ENCODE measurements at places on chromosomes 2 and 18. TPM values are rescaled to one million over a fixed set of nuclear protein-coding genes. Genes with fewer than 3 reads are reported as not detected.

Gene GPR39
- not detected for polyA plus RNA-seq

DNA sequence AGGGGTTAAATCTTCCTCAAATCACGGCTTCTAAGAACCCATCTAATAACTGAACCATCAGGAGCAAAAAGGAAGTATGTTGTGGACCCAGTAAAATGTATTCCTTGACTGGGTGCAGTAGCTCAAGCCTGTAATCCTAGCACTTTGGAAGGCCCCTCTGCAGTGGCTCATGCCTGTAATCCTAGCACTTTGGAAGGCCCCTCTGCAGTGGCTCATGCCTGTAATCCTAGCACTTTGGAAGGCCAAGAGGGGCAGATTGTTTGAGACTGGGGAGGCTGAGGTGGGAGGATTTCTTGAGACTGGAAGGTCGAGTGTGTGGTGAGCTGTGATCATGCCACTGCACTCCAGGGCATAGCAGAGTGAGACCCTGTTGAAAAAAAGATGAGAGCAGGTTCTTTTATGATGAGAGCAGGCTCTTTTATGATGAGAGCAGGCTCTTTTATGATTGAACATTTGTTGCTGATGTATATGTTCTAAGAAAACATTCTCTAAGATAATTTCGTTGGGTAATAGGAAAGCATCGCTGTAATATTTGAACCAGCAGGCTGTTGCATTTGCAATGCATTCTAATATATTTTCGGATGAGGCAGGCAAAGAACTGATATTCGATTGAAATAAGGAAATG, 3.5 kb upstream of the PARD6G start:
- DNase-seq, result no peak

Gene G6PC2
- not detected for polyA plus RNA-seq

- no peak for DNase-seq
These were observed 61.6 kb downstream of the SOWAHC start for GRCh38 chr2:109675666-109676345.

DNA sequence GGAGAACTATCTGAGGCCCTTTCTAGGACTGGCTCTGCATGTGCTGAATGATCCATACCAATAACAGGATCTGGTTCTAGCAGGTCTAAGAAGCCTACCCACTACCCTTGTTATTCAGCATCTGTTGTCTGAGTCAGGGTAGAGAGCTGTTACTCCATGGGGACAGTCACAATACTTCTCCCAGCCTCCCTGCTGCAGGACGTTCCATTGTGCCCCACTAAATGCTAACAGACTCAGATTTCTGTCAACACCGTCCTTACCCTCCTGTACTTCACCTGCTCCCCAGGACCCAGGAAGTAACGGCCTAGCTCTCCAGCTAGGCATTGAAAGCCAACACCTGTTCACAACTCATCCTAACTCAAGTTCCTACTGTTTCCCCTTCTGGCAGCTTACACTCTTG, 719.7 kb upstream of the ID2 start:
- no peak for DNase-seq

Gene ACTR3
- 486 TPM for polyA plus RNA-seq

DNA sequence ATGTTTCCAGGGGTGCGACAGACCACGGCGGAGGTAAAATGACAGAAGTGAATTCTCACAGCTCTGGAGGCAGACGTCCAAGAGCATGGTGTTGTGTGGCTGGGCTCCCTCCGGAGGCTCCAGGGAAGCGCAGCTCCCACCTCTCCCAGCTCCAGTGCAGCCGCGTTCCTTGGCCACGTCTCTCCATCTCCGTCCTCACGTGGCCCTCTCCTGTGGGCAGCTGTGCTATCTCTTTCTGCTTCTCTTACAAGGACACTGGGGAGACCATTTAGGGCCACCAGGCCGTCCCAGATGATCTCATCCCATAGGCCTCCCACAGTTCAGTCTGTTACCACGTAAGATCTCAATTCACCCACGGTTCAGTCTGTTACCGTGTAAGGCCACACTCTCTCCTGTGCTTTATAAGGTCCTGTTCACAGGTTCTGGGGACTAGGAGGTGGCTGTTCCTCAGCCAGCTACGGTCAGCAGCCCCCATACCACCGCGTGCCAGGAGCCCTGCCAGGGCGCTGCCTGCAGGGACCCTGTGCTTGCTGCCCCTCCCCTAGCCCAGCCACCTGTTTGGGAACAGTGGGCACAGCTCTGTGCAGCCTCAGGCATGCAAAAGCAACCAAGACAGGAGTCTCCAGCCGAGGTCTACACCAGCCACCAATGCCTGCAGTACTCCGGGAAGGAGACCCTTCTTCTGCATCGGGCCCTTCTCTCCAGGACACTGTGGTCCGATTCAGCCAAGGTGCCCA, 2.9 kb upstream of the MAB21L4 start:
- no peak for DNase-seq

DNA sequence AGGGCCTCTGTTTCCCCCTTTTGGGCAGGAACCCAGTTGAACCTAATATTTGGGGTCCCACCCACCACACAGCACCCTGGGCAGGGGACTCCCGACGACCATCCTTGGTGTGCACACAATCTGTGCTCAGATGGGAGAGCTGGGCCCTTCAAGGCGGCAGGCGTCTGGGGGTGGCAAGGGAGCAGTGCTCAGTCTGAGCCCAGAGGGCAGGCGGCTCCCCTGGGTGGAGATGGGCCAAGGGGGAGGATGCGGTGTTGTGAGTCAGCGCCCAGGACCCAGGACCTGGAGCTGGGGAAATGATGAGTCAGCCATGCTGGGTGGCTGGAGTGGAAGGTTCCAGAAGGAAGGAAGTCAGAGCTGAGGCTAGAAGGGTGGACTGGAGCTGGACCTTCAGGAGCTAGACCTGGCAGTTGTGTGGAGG, 3.8 kb downstream of the PROM2 start:
- no peak for DNase-seq

DNA sequence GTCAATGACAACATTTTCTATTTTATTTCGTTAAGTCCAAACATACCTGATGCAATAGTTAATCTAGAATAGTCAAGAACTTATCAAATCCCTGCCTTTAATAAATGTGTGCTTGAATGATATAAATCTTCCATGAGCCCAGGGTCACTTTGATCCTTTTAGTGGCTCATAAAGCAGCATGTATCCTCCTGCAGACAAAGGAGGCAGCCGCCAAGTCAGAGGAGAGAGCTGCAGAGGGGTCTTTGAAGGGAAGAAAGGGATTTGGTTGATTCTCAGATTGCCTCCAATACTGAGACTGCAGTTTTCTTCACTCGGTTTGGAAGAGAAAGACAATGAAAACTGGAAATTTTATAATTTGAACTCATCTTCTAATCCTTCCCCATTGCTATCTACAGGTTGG, 378.4 kb upstream of the PIK3C3 start:
- DNase-seq, result no peak

DNA sequence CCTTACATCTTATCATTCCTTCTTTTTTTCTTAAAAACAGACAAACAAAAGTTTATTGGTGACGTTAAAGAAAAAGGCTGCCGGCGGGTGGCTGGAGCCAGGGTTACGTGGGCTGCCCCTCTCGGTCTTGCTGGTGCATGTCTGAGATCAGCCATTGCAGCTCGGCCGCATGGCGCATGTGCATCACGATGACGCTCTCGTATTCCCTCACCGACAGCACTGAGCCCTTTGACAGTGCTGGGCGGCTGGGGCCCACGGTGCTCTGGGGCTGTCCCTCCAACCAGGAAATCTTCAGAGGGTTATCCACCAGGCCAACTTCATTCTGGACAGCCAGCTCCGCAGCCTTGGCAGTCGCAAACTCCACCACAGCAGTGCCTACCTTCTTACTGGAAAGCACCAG, 1081.8 kb upstream of the TMEFF2 start:
- DNase-seq, result no peak

Gene EPAS1
- polyA plus RNA-seq, result 0.18 TPM

DNA sequence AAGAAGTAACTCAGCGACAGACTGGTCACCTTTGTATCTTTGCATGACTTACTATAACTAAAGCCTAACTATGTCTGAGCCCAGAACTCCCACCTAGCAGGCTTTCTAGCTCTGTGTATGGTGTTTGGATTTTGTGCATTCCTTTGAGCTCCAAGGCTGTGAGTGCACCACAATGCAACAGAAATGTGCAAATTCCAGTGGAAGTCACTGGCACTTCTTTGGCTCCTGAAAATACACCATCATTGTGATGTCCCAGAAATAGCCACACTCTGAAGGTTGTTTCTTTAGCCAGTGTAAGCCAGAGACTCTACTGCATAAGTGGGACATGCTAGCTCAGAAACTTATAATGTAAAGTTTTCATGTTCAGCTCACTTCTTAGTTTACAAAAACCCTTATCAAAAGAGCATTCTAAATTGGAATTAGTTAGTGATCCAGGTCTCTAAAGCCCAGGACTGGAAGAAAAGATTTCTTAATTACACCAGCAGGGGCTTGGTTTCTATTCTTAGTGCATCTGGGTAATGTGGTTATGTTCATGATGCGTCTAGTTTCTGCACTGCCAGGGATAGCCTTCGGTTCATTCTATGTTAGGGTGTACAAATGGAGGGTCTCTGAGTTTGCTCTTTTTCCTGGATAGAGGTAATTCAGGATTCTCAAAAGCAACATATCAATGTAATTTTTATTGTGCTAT, 1239.5 kb upstream of the ZEB2 start:
- no peak for DNase-seq

DNA sequence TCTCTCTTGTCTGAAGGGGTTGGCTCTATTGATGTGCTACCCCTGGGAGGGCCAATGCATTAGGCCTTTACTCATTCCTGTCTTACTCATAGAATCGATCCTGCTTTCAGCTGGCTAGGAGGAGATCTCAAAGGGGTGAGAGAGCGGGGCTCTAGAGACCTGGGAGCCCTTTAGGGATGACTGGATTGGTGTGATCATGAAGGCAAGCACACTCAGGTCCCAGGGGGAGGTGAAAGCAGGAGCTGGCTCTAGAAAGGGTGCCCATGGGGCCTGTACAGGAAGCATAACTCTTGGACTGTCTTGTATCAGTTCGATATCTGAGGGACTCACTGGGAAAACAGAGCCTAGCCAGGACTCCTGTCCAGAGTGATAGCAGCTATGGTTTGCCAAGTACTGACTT, 47.8 kb downstream of the INPP4A start:
- DNase-seq, result no peak

DNA sequence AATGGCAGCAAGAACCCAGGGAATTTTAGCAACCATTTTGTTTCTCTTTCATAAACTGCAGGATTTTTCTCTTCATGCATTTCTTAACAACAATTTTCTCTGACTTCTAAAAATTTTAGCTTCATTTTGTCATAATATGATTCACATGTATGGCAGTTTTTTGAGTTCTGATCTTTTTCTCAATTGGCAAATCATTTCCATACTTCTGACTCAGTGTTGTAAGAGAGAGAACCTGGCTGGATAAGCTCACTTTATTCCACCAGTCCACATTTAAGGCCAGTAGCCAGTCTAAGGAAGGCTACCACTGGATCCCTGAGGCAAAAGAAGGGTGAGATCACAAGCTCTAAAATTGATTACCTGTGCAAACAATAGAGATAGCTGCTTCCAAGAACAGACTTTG, 42.8 kb upstream of the COL3A1 start:
- DNase-seq, result no peak

- DNase-seq, result no peak
These were observed 349.8 kb downstream of the RBM43 start for GRCh38 chr2:150911766-150912280.

GRCh38 chr2:85428343-85428881, 9.9 kb downstream of the SH2D6 start:
- no peak for DNase-seq

DNA sequence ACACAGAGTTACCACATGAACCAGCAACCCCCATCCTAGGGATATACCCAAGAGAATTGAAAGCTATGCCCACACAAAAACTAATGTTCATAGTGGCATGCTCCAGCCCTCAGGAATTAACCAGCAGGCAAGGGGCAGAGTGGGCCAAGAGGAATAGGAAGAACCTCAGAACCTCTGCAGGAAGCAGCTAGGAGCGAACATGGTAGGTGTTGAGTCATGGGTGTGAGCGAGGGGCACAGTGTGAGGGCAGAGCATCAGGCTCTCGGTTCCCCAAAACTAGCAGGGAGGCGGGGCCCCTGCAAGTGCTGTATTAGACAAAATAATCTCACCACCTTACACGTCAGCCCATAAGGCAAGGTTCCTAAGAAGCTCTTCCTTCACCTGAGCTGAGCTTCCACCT, 5.6 kb upstream of the RUFY4 start:
- DNase-seq, result no peak

Gene CENPA
- not detected for polyA plus RNA-seq

Gene FBXO48
- polyA plus RNA-seq, result 0.49 TPM

GRCh38 chr2:140584471-140584870, 1546.3 kb downstream of the LRP1B start:
- no peak for DNase-seq

DNA sequence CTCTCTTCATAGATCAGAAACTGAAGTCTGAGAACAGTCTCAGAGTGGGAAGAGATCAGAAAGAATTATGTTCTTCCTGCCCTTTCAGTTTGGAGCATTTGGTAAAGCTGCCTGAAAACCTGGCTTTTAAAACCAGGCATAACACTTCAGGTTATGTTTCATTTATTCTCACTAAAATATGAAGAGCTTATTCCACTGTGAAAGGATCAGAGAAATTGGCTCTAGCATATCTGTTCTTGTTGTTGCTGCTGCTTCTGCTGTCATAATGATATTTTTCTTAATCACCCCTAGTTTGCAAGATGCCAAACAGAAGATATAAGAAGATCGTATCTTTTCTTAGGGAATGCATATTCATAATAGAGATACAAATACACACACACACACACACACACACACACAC, 476.9 kb downstream of the XIRP2 start:
- no peak for DNase-seq

Gene FHL2
- 1.6 TPM for polyA plus RNA-seq

Gene RETREG2
- 58.5 TPM for polyA plus RNA-seq

All from naive thymus-derived CD4-positive, alpha-beta T cell (primary cell).